ENCODE measurements at places on chromosomes 13 and 19.

DNA sequence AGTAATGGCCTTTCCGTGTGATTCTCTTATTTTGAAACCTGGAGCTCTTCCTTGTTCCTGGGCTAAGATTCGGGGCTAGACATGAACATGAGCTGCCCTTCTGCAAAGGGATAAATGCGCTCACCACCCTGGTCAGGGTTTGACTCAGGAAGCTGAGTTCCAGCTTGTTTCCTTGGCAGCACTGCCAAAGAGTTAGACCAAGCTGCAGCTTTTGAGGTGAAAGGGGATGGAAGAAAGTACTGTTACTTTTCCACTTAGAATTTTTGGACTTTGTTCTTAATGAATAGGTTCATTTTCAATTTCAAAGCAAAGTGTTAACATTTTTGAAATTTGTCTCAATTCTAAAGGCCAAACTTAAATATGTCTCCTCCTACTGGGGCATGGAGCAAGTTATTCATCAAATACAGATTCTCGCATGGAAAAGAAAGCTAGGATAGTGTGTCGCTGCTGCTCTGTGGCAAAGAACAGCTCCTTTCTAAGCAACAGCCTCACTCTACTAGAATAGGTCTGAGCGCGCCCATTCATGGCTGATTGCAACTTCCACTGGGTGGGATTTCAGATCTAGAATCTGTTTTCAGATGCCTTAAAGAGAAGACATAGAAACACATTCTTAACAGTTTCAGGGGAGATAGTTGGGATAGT, 2.2 kb downstream of the RGCC start:
- DNase-seq = no peak

DNA sequence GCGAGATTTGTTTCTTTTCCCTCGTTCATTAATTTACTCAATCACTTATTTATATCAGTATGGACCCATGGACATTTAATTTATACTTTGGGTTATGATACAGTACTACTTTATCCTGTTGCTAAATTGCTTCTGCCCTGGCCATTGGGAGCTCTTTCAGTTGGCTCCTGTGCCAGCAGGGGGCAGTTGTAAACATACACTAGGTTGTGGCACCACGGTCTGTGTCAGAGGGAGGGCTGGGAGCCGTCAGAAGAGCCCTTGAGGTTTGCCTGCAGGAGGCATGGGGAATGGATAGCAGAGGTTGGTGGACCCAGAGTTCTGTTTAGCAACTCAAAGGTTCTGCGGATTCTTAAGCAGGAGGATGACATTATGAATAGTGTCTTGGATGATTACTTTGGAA, 94.3 kb downstream of the ERCC5 start:
- DNase-seq = no peak

DNA sequence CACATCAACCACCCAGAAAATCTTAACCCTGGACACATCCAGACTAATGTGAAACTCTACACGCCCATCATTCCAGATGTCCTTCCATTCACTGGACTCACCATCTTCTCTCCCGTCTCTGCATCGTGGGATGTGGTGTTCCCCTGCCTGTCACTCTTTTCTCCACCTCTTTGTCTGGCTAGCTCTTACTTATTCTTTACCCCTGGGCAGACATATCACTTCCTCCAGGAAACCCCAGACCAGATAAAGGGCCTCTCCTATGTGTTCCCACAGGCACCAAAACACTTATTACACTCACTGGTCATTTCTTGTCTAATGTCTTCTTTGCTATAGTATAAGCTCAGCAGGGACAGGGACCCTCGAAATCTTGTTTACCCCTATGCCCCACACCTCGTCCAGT, 109.3 kb upstream of the IPO5 start:
- DNase-seq = no peak

DNA sequence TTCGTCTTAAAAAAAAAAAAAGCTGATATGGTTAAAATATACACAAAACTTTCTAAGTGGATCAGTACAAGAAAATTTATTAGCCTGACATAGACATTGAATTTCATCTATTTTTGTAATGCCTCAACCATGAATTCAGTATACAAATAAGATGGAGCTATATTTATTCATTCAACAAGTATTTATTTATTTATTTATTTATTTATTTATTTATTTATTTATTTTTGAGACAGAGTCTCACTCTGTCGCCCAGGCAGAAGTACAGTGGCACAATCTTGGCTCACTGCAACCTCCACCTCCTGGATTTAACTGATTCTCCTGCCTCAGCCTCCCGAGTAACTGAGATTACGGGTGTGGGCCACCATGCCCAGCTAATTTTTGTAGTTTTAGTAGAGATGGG, 78.5 kb upstream of the GSX1 start:
- no peak for DNase-seq

DNA sequence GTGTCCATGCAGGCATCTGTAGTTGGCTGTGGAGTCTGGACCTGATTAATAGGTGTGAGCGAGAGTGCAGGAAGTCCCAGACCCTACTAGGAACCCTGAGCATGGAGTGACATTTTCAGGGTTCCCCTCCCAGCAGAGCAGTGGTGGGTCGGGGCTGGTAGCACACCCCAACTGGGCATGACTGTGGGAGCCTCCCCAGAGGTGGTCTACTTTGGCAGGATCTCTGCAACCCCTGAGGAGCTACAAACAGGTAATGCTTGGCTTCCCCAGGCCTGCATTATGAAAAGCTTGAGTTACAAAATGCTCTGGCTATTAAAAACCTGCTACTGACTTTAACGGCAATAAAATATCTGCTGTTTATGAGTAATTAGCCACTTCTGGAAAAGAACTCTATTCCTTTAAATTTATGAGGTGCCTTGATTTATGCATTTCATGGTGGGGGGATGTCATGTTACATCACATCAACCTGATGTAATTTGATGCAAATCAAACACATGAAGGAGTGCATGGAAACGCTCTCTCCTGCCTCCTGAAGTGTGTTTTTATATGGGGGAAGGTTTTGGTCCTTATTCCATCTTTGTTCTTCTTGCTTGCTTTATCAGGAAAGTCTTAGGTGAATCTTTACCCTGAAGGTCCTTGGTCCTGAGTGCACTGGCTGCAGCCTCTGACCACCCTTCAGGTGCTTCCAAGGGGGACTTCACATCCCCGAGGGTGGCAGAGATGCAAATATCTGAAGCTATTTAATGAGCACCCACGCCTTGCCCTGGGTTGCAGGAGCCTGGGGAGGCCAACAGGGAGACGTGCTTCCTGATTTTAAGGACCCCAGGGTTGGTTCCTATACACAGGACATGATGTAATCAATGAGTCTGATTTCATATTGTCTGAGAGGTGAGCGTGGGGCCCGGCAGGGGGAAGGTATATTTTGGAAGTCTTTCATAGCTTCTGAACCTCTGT, 54.0 kb downstream of the ZNF536 start:
- DNase-seq = no peak

DNA sequence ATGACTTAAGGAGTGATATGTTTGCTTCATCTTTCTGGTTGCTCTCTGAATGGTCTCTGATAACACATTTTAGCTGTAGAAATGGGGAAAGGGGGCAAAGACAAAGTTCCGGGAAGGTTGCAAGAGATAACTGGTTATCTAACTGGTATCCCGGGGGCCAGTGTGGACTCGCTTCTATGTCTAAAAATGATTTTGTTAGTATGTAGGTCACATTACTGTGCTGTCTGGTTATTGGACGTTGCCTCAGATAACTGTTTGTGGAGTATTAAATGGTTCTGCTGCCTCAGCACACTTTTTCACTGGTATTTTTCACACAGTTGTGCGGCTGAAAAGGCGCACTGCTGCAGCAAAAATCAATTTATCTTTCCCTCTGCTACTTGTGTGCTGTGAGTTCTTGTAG, 63.0 kb upstream of the ZNF536 start:
- no peak for DNase-seq

GRCh38 chr13:47100214-47100853, 203.5 kb upstream of the HTR2A start:
- DNase-seq = no peak

GRCh38 chr13:99997702-99998214, 16.2 kb downstream of the ZIC2 start:
- DNase-seq = no peak

DNA sequence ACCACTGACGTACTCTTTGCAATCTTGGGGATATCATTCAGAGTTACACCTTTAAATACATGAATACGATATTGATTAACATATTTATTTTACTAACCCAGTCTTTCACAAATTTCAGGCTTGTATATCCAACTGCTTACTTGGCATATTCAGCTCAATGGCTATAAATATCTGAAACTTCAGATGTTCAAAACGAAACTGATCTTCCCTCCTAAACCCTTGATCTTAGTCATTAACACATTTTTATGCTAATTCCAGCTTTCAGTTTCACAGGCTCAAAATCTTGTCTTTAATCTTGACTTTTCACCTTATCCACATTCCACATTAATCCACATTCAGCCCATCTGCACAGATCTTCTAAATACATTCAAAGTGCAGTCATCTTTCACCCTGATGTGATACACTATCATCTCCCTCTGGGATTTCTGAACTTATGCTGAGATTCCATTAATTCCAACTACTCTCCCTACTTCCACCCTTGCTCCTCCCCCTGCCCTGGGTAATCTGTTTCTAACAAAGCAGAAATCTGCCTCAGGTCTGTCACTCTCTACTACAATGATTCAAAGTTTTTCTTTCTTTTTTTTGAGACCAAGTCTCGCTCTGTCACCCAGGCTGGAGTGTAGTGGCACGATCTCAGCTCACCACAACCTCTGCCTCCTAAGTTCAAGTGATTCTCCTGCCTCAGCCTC, 387.2 kb downstream of the GPC5 start:
- DNase-seq = no peak

DNA sequence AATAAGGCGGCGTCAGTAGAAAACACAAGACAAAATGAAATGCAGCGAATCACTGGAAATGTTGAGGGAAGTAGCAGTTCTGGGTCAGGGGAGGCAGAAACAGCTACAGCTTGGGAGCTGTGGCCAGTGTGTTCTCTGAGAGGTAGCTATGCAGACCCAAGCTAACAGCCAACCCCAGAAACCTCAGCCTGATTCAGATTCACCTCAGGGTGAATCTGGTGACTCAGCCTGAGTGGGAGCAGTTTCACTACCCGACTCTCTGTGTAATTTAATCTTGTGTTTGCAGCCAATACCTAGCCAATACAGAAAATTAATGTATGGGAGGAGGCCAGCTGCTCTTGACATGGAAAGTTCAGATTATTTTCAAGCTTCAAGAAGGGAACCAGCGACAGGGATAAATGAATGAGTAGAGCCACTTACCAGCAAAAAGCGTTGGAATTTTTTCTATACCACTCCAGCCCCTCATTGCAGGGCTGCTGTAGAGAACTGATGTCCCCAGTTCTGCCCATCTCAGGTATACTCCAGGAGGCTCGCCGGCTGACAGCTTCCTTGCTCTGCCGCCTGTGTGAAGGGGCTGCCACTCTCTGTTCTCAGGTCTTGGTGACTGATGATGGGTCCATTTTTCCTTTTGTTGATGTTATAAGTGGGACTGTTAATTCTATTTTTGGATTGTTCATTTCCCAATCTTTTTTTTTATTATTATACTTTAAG, 8.9 kb downstream of the IGFL3 start:
- DNase-seq = peak; percentile 91

- no peak for DNase-seq
Observed at GRCh38 chr19:41621654-41622053, 5.2 kb downstream of the CEACAM4 start.

DNA sequence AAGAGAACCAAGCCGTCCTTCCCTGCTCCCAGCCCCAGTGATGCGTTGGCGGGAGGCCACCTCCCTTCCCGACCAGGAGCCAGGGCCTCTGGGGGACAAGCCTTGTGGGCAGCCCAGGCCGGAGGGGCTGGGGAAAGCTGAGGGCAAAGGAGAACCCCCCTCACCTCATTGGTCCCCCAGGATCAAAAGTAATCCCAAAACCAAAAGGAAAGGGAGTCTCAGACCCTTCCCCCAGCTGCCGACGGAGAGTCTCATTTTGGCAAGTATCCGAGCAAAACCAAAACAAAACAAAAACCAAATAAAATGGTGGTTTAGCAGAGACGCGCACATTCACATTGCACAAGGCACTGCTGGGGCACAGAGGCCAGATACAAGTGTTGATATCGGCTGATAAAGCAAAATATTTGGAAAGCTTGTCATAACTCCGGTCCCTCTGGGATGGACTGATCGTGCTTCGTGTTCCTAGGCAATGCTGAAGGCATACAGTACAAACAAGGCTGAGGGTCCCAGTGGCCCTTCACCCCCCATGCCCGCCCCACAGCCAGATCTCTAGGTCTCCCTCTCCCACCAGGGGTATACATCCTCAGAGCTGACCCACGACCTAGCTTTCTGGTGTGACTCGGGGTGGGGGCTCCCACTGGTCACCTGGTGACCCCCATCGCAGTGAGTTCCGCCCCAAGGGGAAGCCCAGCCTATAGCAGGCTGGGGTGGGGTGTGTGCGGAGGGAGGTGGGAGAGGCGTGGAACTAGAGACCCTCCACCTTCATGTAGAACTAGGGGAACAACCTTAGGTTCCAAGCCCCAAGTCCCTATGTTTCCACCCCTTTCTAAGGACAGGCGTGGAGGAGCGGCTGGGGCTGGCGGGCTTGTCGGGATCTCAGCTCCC, 2.1 kb downstream of the CEBPA start:
- DNase-seq = no peak
